Stimulated activated CD8-positive, alpha-beta memory T cell treated with anti-CD3 and anti-CD28 coated beads, Interleukin-7, amount 100 ng/mL, for 1 hour (primary cell): ENCODE measurements at places on chromosomes 16 and 17.

DNA sequence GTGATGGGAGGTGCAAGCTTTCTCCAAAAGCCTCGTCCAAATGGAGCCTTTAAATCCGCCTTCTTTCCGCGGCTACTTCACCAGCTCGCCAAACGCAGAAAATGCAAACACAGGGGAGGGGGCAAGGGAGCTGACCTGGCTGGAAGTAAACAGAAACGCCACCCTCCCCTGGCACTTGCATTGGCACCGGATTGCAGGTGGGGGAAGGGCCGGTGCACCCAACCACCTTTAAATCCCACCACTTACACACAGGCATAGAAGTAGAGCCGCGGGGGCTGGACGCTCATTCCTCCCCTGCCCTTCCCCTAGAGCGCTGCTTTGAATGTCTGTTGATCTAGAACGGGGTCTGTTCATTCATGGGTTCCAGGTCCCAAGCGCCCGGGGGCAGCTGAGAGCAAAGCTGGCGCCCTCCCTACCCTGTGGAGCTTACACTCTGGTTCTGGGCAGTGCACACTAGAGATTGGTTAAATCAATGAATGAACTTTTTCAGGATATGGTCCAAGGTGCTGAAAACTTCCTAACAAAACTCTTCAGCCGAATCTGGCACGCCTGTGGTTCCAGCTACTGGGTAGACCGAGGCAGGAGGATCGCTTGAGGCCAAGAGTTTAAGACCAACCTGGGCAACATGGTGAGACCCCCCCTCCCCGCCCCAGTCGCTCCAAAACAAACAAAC is 920 bp upstream of the ZCCHC14 start:
- DNase-seq = no peak

- DNase-seq = no peak
Observed at GRCh38 chr17:901191-901950, 78.2 kb downstream of the NXN start.

DNA sequence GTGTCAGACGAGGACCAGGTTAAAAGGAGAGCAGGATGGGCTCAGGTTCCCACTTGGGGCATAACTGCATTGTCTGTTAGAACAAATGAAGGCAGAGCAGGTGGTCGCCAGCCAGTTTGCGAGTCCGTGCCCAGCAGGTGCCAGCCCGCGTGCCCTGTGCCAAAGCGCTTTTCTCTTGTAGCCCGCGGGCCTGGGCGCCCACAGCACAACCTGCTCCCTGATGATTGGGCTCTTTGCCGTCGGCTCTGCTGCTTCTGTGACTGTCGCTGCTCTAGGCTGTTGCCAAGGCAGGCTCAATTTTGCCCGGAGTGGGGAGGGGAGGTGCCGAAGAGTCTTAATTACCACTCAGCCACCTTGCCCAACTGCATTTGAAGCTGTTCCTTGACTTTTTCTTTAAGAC is 21.1 kb downstream of the KNOP1 start:
- DNase-seq = no peak

DNA sequence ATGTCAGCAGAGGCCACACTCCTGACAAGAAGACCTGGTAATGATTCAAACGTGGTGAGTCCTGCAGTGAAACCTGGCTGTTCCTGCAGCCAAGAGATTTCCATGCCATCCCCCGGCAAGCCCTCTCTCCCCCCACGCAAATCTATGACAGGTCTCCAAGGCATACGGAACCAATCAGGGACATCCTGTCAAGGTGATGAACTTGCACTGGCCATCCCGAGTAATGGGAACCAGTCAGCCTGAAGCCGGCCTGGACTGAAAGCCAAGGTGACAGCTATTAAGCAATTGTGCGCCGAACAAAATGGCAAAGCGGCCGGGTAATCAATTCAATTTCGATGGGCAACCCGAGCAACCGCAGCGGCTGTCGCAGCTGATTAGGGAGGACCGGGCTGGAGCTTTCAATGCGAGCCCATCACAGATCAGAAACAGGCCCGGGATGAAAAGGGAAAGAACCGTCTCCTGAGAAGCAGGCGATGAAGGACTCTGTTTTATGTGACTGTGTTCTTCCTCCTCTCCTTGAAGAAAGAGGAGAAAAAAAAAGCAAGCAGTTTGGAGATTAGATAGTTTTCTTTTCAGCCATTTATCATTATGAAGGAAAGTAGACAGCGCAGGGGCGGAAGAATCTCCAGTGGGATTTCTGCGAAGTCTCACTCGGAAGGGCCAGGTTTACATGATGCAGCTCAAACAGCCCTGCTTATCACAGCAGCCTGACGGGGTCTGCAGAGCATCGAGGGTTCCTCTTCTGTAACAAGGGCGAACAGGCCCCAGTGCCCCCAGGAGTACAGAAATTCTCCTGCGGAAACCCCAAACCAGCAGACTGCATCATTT is 35.2 kb downstream of the TBX4 start:
- no peak for DNase-seq

GRCh38 chr17:21368545-21369246 is 7.5 kb upstream of the KCNJ12 start:
- DNase-seq = no peak

GRCh38 chr17:7987112-7987893 is 15.1 kb upstream of the GUCY2D start:
- no peak for DNase-seq

GRCh38 chr17:78130090-78130436 is 508 bp upstream of the TMC8 start:
- DNase-seq = no peak

DNA sequence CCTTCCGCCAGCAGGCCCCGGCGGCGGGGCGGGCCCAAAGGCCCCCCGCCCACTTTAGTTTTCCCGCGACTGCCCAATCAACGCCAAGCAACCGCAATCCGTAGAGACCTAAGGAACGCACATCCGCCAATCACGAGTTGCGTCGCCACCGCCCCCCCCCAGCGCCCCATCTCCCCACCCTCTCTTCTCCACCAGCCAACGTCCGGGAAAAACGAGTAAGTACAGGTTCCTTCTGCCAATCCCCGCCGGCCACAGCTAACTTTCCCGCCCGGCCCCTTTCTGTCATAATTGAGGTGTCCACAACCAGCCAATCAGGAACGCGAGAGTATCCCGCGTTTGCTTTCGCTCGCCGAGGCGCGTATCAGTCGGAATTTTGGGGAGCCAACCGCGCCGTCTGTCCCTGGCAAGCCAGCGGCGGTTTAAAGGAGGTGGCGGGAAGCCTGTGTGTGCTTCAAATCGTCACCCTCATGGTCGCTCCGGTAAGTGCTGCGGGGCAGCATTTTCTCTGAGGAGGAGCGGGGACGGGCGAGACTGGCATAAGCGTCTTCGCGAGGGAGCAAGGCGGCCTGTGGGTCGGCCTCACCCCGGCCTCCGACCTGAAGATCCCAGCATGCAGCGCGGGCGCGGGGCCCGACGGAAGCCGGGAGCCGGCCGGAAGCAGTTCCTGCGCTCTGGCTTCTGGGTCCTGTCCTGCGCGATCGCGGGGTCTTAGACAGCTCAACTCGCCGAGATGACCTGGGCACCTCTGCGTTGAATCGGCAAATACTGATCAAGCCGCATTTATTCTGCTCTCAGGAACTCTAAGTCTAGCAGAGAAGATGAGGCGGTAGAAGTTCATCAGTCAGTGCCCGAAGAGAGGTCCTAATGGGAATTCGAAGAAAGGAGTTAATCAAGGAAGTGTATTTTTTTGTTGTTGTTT is at the start of gene MIS12:
Gene MIS12 (plus strand): TSS at position 361 of the 919 bp plus-strand sequence. CDS start 2,297 bp downstream, outside the sequence.
- peak; percentile 86 for DNase-seq

GRCh38 chr16:2854700-2855309 is 3.2 kb downstream of the PRSS22 start:
- DNase-seq = no peak

DNA sequence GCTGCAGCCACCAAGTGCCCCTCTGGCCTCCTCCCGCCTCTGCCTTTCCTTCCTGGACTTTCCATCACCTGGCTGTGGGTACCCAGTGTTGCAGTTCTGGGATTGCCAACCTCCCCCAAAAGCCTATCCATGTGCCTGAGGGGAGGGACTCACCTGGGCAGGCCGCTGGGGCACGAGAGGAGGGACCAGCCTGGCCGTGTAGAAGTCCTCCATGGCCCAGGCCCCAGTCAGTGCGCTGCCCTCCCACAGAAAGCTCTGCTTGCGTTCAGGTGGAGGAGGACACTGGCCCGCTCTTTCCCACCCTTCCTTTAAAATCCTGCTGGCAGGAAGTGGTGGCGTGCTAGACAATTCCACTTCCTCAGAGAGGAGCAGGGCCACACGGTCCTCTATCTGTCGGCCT is 14.2 kb downstream of the SLX4 start:
- no peak for DNase-seq
